ENCODE measurements at places on chromosomes 2 and 18. TPM values are rescaled to one million over a fixed set of nuclear protein-coding genes. Genes with fewer than 3 reads are reported as not detected.

- no peak overlapping the region for H3K4me3 ChIP-seq
- H3K27ac ChIP-seq = no peak overlapping the region
- peaks cover 6% of the 10 kb centered on the region for H3K4me1 ChIP-seq
Measured at GRCh38 chr2:240985881-240986786, 12.3 kb upstream of the SNED1 start.

DNA sequence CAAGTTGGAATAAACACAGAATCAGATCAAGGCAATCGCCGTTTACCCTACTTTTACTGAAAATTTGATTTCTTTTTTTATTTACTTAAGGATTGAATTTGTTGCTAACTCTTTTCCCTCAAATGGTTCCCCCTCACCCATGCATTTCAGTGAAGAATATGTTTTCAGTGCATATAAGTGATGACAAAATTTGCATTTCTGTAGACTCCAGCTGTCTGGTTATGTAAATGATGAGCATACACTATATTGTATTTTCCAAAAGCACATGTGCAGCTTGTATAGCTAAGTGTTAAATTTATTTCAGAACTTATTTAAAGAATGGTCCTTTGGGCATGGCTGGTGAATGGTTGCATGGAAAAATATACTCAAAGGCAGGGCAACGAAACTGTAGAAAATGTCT is 437.7 kb downstream of the PTPRM start:
- DNase-seq = no peak
- H3K36me3 ChIP-seq = no peaks in the 10 kb centered on the region
- H3K27me3 ChIP-seq = no peaks in the 10 kb centered on the region
- no peak overlapping the region for H3K27ac ChIP-seq

The TEX44 gene
- total RNA-seq = not detected

DNA sequence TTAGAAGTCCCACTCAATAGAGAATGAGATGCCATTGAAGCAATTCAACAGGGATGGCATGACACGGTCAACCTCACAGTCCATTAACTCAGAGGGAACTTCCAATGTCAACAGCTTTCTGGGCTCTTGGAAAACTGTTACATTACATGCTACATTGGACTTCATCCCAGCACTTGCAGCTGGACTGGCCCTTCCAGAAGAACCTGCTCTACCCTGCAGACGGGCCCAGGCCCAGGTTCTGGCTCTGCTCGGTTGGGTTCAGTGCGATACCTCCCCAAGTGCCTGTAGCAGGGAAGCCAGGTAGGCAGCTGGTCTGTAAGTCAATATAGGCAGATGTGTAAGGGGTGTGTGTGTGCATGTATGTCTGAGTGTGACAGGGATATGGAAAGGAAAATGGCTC is 12.9 kb downstream of the LAMA1 start:
- H3K27me3 ChIP-seq = no peaks in the 10 kb centered on the region
- no peak for DNase-seq
- H3K27ac ChIP-seq = no peak overlapping the region
- no peak overlapping the region for H3K4me3 ChIP-seq
- H3K4me1 ChIP-seq = no peaks in the 10 kb centered on the region
- no peaks in the 10 kb centered on the region for H3K36me3 ChIP-seq

DNA sequence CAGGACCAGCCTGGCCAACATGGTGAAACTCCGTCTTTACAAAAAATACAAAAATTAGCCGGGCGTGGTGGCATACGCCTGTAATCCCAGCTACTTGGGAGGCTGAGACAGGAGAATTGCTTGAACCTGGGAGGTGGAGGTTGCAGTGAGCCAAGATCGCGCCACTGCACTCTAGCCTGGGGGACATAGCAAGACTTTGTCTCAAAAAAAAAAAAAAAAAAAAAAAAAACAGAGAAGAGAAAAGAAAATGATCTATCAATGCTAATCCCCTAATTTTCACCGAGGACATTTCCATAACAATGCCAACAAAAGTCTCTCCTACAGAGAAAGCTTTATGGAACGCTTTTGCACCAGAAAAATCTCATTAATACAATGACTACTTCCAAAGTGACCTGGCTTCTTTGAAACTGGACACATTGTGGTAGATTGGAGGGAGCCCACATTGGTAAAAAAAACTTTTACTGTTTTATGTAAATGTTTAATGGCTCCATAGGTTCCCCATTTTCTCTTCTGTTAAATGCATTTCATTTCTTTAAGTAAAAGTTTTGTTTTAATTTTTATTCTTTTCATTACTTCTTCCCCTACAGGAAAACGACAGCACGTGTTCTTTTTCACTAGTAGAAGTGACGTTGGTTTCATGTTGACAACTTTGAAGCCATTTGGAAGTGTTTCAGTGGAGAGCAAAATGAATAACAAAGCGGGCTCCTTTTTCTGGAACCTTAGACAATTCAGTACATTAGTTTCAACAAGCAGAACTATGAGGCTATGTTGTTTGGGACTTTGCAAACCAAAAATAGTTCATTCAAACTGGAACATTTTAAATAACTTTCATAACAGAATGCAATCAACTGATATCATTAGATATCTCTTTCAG is 888 bp downstream of the FASTKD2 start:
- DNase-seq = no peak
- no peaks in the 10 kb centered on the region for H3K27me3 ChIP-seq
- peaks cover 3% of the 10 kb centered on the region for H3K4me1 ChIP-seq
- H3K27ac ChIP-seq = no peak overlapping the region
- H3K36me3 ChIP-seq = no peaks in the 10 kb centered on the region

GRCh38 chr2:230949966-230950873 is 25.2 kb upstream of the GPR55 start:
- H3K27me3 ChIP-seq = no peaks in the 10 kb centered on the region
- no peak for DNase-seq
- H3K27ac ChIP-seq = no peak overlapping the region
- no peaks in the 10 kb centered on the region for H3K36me3 ChIP-seq

GRCh38 chr2:107263628-107264027 is 377.7 kb upstream of the ST6GAL2 start:
- DNase-seq = no peak
- no peaks in the 10 kb centered on the region for H3K27me3 ChIP-seq
- no peaks in the 10 kb centered on the region for H3K4me1 ChIP-seq
- no peak overlapping the region for H3K27ac ChIP-seq
